ENCODE measurements at places on chromosomes 2 and 18. TPM values are rescaled to one million over a fixed set of nuclear protein-coding genes. Genes with fewer than 3 reads are reported as not detected.

Gene DSG1
- total RNA-seq = 0.23 TPM

Gene KANSL1L
- total RNA-seq = 82.4 TPM

Gene C2orf66
- 0.69 TPM for total RNA-seq

Gene COL3A1
- 109 TPM for total RNA-seq

Gene SERTAD2
- 4.2 TPM for total RNA-seq

Gene LHCGR
- total RNA-seq = 0.23 TPM

Gene CHRNA1
- total RNA-seq = not detected

Gene IL18R1
- total RNA-seq = 0.46 TPM

Gene MTA3
- total RNA-seq = 46.4 TPM

Gene TDRD15
- total RNA-seq = under 0.01 TPM

Gene PSMA8
- 0.46 TPM for total RNA-seq

Gene ADAM23
- total RNA-seq = 44.1 TPM

Gene ABCB11
- total RNA-seq = 1.2 TPM

Gene DSC3
- total RNA-seq = 0.23 TPM

Gene SP100
- total RNA-seq = 5.3 TPM

Gene BOK
- 35.1 TPM for total RNA-seq

Gene MYCN
- 25.4 TPM for total RNA-seq

Gene TANC1
- 16.6 TPM for total RNA-seq

Gene ATF2
- total RNA-seq = 158 TPM

Gene TUBB6
- total RNA-seq = 24.0 TPM
